ENCODE measurements at places on chromosomes 12 and 14. TPM values are rescaled to one million over a fixed set of nuclear protein-coding genes. Genes with fewer than 3 reads are reported as not detected.

- no peak for DNase-seq
Observed at GRCh38 chr12:109741970-109742703, 28.5 kb downstream of the FAM222A start.

DNA sequence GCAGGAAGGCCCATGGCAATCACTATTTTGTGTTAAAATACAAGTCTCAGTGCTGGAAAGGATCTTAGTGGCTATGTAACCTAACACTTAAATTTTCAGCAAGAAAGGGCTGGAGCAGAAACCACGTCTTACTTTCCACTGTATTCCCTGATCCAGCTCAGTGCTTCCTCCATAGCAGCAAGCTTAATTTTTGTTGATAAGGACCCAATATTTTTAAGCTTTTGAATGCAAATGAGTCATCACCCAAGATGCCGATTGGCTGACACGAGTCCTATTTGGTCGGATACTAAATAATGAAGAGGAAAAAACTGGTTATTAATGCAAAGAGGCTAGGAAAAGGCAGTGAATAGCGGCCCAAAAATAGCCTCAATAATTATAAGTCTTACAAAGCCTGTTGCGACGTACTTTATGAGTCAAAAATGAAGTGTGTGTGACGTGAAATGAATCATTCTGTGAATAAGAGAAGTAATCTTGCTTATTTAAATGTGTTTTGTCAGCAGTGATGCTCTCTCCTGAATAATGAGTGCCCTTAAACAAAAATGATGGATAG, 46.9 kb upstream of the IGF1 start:
- DNase-seq = no peak

GRCh38 chr12:28795311-28795710, 353.8 kb upstream of the FAR2 start:
- no peak for DNase-seq

DNA sequence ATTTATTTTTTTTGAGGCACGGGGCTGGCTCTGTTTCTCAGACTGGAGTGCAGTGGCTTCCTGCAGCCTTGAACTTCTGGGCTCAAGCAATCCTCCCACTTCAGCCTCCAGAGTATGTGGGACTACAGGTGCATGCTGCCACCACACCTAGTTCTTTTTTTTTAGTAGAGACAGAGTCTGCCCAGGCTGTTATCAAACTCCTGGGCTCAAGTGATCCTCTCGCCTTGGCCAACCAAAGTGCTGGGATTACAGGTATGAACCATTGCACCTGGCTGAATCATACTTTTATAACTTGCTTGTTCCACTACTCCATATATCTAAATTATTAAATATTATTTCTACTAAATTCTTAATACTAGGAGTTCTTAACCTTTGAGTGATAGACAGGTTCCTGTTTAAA, 111.6 kb downstream of the BTG1 start:
- no peak for DNase-seq

DNA sequence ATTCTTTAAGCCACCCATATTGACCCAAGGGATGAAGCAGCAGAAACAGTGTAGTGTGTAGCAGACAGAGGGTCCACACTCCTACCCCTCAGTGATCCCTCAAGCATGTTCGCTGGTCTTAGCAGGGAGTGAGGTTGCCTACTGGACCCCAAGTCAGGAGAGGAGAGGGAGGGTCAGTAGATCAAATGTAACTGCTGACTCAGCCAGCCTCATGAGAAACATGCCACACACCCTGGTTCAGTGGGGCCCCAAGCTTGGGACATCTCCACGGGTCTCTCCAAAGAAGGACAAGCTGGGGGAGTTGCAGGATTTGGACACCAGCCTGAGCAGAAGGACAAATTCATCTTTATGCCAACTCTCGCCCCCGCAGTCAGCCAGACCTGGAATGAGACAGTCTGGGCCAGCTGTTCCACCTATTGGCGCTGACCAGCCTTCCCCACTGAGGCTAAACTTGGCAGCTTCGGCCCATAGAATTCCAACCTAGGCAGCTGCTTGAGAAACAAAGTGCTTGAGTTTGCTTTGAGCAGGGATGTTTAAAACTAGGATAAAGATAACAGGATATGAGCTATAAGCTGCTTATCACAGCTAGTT, 66.0 kb upstream of the ACTN1 start:
- no peak for DNase-seq

- DNase-seq = no peak
Observed at GRCh38 chr12:14956024-14956891, 5.1 kb downstream of the ARHGDIB start.

DNA sequence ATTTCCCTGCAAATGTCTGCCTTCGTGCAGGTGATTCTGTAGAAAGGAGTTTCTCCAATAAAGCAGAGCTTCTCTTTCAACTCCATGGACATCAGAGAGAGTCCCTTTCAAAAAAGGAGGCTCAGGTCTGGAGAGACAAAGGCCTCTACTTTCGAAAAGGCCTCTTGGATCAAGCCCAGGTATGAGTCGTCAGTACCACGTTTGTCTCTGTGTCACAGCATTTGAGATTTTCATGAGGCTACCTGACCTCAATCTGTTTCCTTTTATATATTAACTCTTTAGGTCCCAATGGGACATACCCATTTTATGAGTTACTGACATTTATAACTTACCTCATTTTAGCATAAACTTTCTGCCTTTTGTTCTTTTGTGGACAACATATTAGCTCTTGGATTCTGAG, 290.8 kb downstream of the RPAP3 start:
- no peak for DNase-seq

DNA sequence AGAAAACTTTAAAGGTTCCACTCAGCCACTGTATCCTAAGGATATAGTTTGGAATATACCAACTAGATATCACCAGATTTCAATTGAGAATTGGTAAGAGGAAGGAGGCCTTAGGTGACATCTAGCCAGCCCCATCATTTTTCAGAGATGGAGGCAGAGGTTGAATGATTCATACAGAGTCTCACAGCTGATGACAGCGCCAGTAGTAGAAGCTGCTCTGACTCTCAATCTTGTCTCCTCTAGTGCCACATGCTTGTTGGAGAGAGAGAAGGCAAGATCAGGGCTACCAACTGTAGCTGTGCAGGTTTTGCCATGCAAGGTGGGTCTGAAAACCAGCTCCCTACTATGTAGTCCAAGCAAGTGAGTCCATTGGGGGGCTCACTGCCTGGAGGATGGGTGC, 6.1 kb downstream of the FRMD6 start:
- DNase-seq = no peak

GRCh38 chr12:3115078-3115477, 37.9 kb downstream of the TSPAN9 start:
- DNase-seq = no peak

DNA sequence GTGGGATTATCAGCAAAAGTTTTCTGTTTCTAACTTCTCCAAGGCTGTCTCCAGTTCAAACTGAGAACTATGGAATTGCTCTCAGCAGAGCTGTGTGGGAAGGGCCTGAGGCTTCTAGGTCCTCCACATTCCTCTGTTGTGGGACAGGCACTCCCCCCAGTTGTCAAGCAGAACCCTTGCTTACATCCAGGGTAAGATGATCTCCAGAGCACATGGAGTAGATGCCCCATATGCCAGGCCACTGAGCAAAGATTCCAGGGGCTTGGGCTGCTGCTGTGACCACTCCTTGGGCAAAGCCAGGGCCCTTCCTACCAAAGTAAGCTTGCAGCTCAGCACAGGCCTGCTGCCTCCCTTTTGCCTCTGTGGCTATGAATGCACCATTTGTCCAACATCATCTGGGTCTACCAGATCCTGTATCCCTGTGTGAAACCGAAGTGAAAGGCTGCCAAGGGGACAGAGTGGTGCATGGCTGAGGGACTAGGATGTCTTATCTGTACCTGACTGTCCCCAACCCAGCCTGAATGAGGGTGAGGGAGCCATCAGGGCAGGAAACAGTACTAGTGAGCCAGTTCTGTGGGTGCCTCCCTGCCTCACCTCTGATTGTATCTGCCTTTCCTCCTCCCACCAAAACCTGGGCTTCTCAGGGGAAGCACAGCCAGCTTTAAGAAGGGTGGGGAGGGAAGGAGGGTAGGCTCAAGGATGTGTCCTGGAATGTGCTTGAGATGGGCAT, 13.1 kb upstream of the ESPL1 start:
- no peak for DNase-seq

GRCh38 chr12:40515041-40515816, 177.0 kb upstream of the CNTN1 start:
- DNase-seq = no peak

DNA sequence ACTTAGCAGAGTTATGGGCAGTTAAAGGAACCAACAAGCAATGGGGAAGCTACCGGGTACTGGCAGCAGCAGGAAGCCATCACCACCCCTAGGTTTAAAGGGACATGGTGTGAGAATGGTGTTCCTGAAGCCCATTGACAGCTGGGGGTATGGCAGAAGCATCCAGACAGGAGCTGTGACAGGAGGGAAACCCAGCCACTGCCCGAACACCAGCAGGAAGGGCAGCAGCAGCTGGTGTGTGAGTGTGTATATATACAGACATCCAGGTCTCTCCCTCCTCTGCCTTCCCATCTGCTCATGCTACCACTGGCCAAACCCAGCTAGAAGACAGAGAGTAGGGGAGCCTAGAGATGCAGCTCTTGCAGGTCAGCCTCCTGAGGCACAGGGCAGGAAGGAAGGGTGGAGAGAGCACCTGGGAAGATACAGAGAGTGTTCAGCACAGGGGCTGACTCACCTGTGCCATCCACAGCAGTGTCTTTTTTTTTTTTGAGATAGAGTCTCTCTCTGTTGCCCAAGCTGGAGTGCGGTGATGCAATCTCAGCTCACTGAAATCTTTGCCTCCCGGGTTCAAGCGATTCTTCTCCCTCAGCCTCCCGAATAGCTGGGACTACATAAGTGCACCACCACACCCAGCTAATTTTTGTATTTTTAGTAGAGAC, 9.2 kb upstream of the ADCK1 start:
- no peak for DNase-seq

GRCh38 chr14:76090616-76091391, 60.9 kb upstream of the GPATCH2L start:
- DNase-seq = no peak

- DNase-seq = no peak
Observed at GRCh38 chr14:74858022-74858421, 17.9 kb downstream of the PROX2 start.

GRCh38 chr14:101195309-101195901, 291.9 kb upstream of the RTL1 start:
- DNase-seq = no peak

GRCh38 chr14:32129124-32129523, 52.0 kb downstream of the ARHGAP5 start:
- peak; percentile 24 for DNase-seq

GRCh38 chr12:128266541-128267130, 334 bp upstream of the TMEM132C start:
- no peak for DNase-seq

- DNase-seq = no peak
Observed at GRCh38 chr12:73266206-73266605, 994.0 kb downstream of the TRHDE start.

DNA sequence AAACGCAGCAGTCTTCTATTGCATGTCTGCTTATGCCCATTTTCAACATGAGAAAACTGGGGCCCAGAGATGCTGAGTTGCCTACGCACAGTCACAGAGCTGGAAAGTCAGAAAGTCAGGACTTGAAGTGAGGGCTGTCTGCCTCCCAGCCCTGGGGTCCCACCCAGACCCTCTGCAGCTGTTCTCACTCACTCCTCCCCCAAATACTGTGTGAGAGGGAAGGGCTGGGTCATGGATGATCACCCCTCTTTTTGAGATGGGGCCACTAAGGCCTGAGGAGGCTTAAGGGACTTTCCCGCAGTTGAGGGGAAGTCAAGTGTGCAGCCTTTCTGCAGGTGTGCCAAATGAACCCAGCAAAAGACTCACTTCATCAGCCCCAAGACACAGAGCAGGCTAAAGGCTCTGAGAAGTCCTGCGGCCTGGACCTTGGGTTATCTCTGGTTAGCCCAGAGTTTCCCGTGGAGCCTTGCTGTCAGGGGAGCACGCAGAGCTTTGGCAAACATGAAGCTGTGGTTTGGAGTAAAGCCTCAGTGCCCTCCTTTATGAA, 18.7 kb downstream of the DTX1 start:
- DNase-seq = no peak

DNA sequence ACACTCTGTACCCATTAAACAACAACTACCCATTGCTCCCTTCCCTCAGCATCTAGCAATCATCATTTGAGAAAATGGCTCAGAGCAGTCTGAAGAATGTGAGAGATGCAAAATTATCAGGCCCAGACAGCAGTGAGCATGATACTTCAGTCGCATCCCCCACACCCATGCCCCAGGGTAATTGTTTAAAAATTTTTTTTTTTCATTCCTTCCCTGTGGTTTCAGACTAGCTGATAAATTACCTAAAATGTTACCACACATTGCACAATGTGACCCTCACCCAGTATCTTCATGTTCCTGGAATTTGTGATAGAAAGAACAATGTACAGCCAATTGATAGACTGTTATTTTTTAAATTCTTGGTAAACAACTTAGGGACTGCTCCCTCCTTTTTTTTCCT, 11.3 kb upstream of the USP15 start:
- no peak for DNase-seq

- DNase-seq = no peak
Observed at GRCh38 chr14:80927083-80927989, 14.2 kb downstream of the CEP128 start.

The COCH gene
- 27.6 TPM for polyA plus RNA-seq

The PGF gene
- 1.1 TPM for polyA plus RNA-seq

The OTX2 gene
- not detected for polyA plus RNA-seq

The TM7SF3 gene
- 68.3 TPM for polyA plus RNA-seq

The GAS2L3 gene
- polyA plus RNA-seq = 7.1 TPM

The NEUROD4 gene
- polyA plus RNA-seq = not detected

The KRT74 gene
- not detected for polyA plus RNA-seq

Data from A549 (cell line).